ENCODE measurements at places on chromosomes 13 and 19.
A peak's percentile ranks its signal among the peaks of the same experiment; 100 is the strongest.

GRCh38 chr19:12937093-12937926 lies 1.1 kb upstream of the CALR start:
- no peak for DNase-seq

DNA sequence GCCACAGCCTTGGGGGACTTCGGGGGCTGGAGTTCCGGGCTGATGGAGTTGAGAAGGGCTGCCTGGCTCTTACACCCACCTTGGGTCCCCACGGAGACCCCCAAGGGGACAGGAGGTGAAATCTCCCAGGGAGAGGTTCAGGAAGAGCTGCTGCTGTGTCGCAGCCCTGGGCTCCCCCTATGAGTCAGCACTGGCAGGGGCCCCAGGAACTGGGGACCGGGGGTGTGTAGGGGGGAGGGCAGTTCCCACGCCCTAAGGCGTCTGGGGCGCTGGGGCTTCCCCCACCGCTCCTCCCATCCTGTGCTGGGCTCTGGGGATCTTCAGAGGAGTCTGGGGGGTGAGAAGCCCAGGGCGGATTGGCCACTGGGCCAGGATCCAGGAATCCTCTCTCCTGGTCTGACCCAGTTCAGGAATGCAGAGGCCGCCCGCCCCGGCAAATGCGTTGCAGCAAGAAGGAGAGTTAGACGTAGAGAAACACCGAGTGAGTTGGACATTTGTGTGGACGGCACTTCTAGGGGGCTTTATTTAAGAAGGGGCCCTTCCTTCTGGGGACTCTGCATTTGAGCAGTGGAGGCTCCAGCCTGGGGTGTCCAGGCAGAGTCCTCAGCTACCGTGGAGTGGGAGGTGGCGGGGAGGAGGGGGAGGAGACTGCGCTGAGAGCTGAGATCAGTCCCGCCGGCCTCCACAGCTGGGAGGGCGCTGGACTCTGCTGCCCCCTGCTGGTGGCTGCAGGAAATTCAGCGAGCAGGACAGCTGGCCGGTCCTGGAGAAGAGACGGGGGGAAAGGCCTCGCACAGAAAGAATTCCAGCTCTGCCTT lies 15.0 kb upstream of the NANOS3 start:
- peak; percentile 82 for DNase-seq

DNA sequence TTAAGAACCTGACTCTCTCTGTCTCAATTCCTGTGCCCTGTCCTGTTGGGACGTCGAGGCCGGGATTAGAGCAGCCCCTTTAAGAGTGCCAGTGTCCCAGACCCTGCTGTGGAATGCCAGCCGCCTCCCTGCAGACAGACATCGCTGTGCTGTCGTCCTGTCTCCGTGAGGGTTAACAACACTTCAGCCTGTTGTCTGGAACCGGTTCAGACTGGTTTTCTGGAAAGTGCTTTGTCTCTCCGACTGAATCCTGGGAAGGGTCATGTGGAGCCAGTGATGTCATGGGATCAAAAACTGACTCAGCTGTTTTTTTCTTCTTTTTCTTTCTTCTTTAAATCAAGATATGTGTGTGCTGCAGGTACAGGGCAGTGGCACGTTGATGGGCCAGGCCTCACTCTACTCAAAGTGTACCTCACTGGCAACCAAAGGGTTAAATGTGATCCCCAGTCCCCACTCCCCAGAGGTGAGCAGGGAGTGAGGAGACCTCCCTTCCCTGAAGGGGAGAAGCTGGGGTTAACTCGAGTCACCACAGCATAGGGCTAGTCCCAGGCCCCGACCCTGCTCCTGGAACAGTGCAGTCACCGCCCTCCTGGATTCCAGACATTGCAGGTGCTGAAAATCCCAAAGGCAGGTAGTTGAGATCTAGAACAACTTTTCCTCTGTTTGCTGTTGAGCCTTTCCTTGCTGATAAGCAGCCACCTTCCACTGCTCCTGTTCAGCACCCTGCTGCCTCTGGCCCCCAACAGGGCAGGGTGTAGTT lies 50.8 kb downstream of the TSSK6 start:
- no peak for DNase-seq

- no peak for DNase-seq
These were observed 7.3 kb downstream of the PPP6R1 start for GRCh38 chr19:55251341-55252081.

GRCh38 chr19:52094526-52095130 lies 937 bp downstream of the ZNF841 start:
- no peak for DNase-seq

DNA sequence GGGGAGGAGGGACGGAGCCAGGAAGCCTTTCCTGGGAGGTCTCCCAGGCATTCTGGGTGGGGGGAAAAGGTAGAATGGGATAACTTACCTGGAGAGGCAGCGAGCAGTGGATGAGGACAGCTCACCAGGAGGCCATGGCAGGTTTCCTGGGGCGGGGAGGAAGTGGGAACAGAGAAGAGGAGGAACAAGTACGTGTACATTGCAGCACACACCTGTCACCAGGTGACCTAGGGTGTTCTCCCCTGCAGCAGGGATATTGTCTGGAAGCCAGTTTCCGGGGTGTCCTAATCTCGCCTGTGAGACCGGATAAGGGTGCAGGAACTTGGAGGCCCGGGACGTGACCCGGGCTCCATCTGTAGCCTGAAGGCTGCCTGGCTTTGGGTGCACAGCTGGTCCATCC lies at the start of gene FUT3:
TSS of gene FUT3 (minus strand) at position 148 of the 400 bp plus-strand sequence.
- DNase-seq, result no peak

GRCh38 chr13:47508527-47509228 lies 492.4 kb downstream of the SUCLA2 start:
- DNase-seq, result no peak

DNA sequence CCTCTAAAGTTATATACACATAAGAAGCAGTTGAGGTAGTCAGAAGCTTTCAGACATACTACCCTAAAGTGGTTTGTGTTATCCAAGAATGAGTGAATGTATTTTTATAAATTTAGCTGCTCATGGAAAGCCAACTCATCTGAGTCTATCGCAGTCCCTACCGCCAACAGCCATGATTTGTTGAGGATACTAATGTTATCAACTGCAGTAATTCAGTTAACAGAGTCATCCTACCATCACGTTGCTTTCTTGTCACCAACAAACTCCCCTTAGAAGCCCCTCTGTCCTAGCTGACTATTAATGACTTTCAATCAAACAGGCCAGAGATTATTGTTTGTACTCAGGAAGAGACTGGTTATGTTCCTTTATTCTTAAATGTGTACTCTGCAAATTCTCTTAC lies 169.9 kb downstream of the DCT start:
- DNase-seq, result no peak

DNA sequence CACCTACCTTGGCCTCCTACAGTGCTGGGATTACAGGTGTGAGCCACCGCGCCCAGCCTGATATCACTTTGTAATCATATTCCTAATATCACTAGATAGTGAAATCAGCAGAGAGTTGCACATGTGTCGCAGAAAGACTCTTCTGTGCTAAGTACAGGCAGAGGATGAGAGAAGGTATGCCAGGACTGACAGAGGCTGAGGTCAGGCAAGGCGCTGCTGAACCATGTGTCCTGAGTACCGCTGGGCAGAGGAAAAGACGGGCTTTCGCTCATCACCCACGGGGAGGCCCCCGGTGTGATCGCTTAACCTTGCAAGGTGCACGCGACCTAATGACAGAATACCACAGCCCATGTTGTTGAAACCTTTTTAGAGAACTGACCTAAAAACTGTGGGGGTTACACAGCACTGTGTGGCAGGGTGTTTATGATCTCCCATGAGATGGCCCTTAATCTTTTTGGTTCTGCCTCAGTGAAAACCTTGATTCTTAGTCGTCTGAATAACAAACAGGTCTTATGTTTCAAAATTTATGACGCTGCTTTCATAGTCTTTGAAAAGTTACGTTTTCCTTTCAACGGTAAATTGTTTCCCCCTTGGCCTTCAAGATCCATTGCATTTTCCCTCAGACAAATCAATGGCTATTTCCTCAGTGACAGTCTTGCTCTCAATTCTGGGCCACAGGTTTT lies 12.2 kb downstream of the GJA3 start:
- DNase-seq, result no peak

GRCh38 chr19:20237773-20238623 lies 71.0 kb downstream of the ZNF486 start:
- DNase-seq, result peak; percentile 72

GRCh38 chr13:101155920-101156319 lies 260.4 kb downstream of the NALCN start:
- DNase-seq, result no peak

GRCh38 chr13:74850893-74851292 lies 631.1 kb downstream of the TBC1D4 start:
- DNase-seq, result no peak

GRCh38 chr19:41220811-41221210 lies 1.8 kb downstream of the AXL start:
- no peak for DNase-seq

- no peak for DNase-seq
These were observed 186.8 kb downstream of the NDFIP2 start for GRCh38 chr13:79667771-79668170.

GRCh38 chr19:47331490-47331889 lies 485 bp upstream of the C5AR2 start:
- no peak for DNase-seq

GRCh38 chr13:89401264-89401675 lies 1730.1 kb downstream of the SLITRK5 start:
- no peak for DNase-seq

GRCh38 chr19:39996218-39996810 lies 546 bp upstream of the ZNF546 start:
- DNase-seq, result no peak

GRCh38 chr13:99352351-99353245 lies 45.4 kb upstream of the GPR183 start:
- DNase-seq, result no peak

DNA sequence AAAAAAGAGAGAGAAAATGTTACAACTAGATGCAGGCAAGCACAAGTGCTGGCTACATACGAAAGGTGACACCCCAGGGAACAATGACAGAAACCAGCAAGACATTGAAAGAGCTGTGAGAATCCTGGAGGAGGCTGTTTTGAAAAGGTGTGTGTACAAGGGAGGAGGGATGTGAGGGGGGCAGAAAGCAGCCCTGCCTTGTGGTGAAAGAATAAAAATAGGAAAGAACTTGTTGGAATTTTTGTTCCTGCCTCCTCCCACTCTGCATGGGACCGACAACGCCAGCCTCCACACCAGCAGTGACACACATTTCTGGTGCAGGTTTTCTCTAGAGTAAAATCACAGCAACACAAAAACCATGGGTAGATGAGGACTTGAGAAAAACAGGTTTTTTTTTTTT lies 1258.6 kb downstream of the PCDH9 start:
- DNase-seq, result no peak

GRCh38 chr19:18784786-18785120 lies 6.4 kb downstream of the COMP start:
- no peak for DNase-seq

DNA sequence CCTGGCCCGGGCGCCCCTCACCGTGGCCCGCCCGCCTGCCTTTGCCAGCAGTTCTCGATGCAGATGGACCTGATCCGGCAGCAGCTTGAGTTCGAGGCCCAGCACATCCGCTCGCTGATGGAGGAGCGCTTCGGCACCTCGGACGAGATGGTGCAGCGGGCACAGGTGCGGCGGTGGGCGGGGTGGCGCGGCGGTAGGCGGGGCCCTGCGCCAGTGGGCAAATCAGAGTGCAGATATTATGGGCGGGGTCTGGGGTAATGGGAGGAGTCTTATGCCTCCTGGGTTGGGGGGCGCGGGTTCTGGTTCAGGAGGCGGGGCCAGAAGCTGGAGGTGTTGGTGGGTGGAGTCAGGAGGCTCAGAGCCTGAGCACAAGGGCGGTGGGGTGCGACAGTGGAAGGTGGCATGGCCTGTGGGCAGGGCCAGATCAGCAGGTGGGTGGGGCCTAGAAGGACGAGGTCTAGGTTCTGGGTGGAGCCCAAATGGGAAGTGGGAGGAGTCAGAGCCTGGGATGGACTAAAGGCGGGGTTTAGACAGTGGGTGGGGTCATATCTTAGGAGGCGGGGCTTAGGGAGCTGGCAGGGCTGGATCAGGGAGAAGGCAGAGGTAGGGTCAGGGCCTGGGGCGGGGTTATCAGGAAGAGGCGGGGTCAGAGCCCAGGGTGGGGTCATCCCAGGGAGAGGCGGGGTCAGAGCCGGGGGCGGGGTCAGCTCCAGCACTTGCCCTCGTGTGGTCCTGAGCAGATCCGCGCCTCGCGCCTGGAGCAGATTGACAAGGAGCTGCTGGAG lies 5.6 kb downstream of the APC2 start:
- DNase-seq, result no peak

- peak; percentile 57 for DNase-seq
These were observed 1.2 kb downstream of the PPM1N start for GRCh38 chr19:45499196-45500180.

GRCh38 chr13:114037674-114038073 lies 63.8 kb upstream of the C13orf46 start:
- no peak for DNase-seq

DNA sequence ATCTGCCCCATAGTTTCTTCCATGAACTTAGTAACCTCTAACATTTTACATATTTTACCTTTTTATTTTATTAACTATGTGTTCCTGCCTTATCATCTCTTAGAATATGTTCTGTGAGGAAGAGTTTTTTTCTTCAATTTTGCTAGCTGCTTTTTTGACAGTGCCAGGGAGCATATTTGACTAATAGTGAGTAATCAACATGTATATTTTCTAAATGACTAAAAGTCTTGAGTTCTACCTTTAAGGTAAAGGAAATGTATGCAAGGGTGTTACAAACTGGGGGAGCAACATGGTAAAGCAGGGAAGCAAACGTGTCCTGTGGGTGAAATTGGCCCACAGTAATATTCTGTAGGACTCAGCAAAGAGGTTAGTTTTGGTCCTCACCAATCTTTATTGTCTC lies 165.5 kb downstream of the NBEA start:
- no peak for DNase-seq

- no peak for DNase-seq
These were observed 7.1 kb downstream of the AKAP11 start for GRCh38 chr13:42279080-42279479.

DNA sequence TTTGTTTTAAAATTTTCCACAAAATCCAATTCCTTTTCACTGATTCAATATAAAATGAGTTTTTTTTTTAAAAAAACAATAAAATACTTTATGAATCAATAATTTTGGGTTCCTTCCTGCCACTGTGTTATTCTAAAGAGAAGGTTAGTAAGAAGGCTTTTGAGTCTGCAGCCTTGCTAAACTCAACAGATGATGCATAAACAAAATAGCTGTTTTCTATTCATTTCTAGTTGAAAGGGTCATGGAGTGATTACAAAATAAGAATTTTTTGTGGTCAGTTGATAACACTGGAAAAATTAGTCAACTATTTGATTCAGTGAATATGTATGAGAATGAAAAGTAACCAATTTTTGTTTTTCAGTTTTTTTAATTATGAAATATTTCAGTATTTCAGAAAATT lies 169.9 kb downstream of the VWA8 start:
- no peak for DNase-seq

DNA sequence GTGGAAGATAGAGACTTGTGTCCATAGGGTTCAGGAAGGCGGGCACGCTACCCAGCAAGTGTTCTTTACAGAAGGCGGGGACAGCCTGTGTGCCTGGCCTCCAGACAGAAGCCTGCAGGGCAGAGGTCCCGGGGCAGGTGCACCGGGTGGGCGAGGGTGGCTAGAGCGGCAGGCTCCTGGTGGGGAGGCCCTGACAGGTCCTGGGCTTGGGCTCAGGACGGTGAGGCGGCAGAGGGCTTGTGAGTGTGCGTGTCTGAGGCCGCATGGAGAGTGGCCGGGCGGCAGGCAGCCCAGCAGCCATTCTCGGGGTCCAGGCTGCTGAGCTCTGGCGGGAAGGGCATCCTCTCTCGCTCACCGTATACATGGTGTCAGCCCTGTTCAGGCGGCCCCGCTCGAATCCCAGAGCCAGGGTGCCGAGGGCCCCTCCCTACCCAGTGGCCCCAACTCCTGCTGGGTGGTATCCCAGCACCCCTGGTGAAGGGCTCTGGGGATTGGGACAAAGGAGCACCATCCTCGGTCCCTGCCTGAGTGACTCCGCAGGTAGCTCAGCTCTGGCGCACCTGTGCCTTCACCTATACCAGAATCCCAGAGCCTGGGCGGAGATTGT lies 3.0 kb upstream of the AMH start:
- no peak for DNase-seq

All from stimulated activated CD4-positive, alpha-beta T cell treated with anti-CD3 and anti-CD28 coated beads, Interleukin-1b, Interleukin-23, amount 100 ng/mL, for 4 hours (primary cell).